ENCODE measurements at places on chromosomes 3 and 15.

GRCh38 chr15:33343275-33343674 is 32.5 kb downstream of the RYR3 start:
- DNase-seq, result no peak

DNA sequence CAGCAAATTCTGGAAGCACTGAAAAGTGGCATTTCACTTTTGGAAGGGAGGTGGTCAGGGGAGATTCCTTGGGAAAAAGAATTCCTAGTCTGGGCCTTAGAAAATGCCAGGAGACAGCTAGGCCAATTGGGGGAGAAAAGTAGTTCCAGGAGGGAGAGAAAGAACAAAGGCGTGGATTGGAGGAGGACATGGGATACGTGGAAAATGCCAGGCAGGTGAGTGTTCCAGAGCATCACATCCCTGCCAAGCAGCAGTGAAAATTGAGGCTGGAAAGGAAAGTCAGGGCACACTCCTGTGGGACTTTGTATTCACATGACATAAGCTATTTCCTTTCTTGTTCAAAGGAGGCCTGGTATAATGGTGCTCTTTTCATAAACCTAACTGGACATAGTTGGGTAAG is 134.5 kb upstream of the WNT5A start:
- no peak for DNase-seq

GRCh38 chr3:167521006-167521355 is 47.1 kb upstream of the SERPINI2 start:
- DNase-seq, result peak; percentile 91

GRCh38 chr3:32614956-32615355 is 44.3 kb upstream of the DYNC1LI1 start:
- DNase-seq, result no peak

DNA sequence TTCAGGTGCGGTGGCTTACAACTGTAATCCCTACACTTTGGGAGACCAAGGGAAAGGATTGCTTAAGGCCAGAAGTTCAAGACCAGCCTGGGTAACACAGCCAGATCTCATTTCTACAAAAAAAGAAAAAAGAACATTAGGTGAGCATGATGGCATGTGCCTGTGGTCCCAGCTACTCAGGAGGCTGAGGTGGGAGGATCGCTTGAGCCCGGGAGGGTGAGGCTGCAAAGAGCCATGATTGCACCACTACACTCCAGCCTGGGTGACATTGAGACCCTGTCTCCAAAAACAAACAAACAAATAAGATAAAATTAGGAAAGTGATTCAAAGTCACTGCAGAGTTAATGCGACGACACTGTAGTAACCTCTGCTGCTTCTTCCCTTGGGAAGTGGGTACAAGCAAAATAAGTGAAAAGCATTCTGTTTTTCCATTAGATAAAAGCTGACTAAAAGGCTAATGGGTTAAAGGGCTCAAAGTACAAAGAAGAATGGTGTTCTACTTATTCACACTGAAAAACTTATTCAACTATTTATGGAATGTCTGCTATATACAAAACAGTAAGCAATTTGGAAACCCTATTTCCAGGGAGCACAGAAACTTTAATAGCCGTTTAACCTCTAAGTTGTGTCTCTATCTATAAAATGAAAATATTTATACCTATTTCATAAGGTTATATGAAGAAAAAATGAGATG is 8.0 kb upstream of the RPS27L start:
- DNase-seq, result no peak

GRCh38 chr3:41464401-41464800 is 265.1 kb downstream of the CTNNB1 start:
- DNase-seq, result no peak

DNA sequence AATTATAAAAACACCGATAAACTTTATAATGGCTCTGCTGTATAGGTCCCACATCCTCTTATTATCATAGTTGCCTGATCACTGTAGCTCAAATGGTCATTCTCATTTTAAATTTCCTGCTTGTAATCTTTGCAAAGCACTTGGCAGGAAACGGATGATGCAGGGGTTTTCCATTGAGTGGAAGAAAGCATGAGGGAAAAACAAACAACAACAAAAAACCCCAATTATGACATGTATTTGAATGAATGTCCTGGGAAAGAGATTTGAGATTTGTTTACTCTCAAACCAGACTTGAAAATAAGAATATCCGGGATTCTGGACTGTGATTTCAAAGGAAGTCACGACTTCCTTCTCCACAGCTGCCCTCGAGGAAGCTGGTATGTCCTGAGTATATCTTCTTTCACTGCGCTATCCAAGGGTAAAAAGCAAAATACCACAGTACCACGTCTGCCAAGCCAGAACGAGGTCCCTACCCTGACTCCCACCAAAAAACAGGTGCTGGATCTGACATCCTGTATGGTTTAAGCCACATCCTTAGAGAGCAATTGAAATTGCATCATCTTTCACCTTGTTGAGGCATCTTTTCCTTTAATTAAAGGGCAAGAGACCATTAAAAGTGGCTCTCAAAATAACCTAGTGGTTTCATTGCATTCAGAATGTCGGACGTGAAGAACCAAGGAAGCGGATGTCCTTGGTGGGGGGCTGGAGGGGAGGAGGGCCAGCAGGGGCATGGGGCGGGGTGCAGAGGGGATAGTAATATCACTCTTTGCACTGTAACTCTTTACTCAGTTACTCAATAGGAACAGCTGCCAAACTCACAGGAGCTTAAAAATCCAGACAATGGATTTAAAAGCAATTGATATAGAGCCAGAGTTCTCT is 13.5 kb upstream of the TIPIN start:
- peak; percentile 72 for DNase-seq
